ENCODE measurements at places on chromosomes 6 and 20.

DNA sequence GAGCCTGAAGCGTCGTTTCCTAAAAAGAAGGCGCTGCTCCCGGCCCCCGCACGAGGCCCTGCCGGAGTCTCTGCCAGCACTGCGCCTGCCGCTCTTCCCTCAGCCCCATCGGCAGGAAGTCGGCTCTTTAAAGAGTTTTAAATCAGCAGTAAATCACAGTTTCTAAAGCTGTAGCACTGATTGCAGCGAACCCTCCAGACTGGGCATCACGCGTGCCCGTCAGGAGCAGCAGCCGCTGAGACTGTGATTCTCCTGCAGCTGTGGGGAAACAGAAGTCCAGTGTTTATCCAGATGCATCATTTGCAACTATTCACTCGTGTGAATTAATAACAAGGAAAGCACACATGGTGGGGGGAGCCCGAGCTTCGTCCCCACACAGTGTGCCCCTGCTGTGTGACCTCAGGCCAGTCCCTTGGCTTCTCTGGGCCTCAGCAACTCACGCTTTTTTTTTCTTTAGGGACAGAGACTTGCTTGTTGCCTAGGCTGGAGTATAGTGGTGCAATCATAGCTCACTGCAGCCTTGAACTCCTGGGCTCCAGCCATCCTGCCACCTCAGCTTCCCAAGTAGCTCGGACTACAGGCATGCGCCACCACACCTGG lies 28.3 kb downstream of the DLL1 start:
- peak; percentile 18 for DNase-seq

- no peak for DNase-seq
These were observed 175.5 kb upstream of the FOXQ1 start for GRCh38 chr6:1136415-1136774.

GRCh38 chr6:122400121-122400450 lies 634 bp downstream of the HSF2 start:
- no peak for DNase-seq

- DNase-seq, result peak; percentile 66
These were observed 25.3 kb upstream of the TOP1 start for GRCh38 chr20:41003143-41003935.

GRCh38 chr6:28490205-28490890 lies 25.2 kb downstream of the GPX6 start:
- DNase-seq, result no peak

- no peak for DNase-seq
These were observed 84.5 kb upstream of the PRND start for GRCh38 chr20:4637081-4637797.

DNA sequence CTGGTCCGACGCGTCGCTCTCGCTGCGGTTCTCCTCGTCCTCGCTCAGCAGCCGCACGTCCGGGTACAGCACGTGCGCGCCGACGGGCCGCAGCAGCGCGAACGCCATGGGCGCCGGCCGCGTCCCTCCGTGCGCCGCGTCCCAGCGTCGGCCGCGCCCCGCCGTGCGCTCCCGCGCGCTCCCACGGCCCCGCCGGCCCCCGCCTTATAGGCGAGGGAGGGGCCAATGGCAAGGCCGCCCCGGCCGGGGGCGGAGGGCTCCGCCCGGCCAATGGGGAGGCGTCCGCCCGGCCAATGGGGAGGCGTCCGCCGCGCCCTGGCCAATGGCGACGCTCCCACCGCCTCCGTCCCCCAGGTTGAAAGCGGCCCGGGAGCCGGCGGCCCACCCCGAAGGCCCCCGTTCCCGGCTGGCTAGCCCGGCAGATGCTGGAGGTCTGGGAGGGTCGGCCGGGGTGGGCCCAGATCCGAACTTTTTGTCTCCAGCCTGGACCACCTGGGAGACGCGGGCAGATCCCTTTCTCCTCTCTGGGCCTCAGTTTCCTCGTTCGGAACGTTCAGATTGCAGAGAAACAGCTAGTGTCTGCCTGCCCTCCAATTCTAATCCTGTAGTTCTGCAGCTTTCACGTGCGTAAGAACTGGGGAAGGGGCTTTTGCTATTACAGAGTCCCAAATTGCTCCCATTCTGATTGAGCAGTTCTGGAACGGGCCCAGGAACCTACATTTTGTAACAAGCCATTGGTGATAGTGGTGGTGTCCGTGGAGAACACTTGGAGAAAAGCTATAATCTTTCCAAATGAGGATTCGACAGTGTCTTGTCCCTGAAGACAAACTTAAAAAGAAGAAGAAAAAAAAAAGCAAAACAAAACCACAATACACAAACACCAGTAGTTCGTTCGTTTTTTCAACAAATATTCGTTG lies at the start of gene TCF15:
Gene TCF15, minus strand, starts transcription at position 180 of the 917 bp plus-strand sequence. Its CDS starts 72 bp downstream, at position 108.
- peak; percentile 66 for DNase-seq

- DNase-seq, result no peak
These were observed 30.4 kb upstream of the TSHZ2 start for GRCh38 chr20:52941808-52942207.

DNA sequence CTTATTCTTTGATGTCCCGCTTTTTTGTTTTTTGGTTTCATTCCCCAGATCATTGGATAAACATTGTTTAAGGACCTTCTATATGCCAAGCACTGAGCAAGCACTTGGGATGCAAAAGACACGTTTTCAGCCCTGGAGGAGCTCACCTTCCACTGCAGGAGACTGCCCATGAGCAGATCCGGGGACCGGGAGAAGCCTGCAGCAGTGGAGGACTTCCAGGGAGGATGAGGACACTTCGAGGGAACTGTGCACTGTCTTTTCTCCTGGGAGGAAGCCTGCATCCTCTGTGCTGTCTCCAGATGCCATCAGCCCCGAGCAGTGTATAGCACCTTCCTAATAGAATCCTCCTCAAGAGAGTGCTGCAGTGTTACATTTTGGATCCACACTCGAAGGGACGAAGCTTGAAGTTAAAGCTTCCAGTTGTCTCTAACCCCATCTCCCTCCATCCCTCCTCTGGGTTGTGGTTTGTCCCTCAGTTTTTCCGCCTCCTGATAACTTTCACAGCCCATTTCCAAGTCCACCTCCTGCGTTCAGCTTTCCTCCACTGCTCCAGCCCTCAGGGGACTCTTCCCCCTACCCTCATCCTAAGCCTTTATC lies 5.8 kb upstream of the KCNG1 start:
- DNase-seq, result no peak

DNA sequence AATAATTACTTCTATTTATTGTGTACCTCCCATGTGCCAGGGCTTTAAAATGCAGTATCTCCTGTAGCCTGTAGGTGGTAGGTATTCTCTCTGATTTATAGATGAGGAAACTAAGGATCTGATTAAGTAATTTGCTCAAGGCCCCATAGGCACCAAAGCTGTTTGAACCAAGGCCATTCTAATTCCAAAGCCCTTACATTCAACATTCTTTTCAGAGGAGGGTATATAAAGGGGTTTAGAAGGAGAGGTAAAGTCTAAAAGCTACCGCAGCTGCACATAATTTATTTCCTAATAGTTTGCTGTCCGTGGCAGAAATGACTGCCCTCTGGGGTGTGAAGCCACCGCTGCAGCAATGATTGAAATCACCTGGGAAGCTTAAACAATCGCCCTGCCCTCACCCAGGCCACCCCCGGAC lies 95.0 kb upstream of the FAM8A1 start:
- no peak for DNase-seq

- no peak for DNase-seq
These were observed 62.0 kb upstream of the BMP5 start for GRCh38 chr6:55937261-55937947.

GRCh38 chr20:53751620-53752318 lies 158.1 kb upstream of the ZNF217 start:
- no peak for DNase-seq

DNA sequence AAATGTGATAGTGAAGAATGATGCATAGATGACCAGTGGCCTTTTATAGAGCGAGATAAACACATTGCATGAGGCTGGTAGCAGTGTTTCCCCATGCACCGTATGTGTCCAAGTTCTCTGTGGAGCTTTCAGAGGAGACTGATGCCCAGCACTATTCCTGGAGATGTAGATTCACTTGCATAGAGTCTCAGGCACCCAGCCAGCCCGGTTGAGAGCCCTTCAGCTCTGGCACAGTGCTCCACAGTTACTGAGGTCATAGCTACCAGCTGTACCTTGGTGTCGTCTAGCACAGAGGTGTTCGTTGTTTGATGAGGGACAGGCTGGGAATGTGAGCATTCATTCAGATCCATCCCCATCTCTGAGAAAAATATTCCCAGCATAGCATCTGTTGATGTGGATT lies 328.9 kb downstream of the FARS2 start:
- DNase-seq, result no peak

DNA sequence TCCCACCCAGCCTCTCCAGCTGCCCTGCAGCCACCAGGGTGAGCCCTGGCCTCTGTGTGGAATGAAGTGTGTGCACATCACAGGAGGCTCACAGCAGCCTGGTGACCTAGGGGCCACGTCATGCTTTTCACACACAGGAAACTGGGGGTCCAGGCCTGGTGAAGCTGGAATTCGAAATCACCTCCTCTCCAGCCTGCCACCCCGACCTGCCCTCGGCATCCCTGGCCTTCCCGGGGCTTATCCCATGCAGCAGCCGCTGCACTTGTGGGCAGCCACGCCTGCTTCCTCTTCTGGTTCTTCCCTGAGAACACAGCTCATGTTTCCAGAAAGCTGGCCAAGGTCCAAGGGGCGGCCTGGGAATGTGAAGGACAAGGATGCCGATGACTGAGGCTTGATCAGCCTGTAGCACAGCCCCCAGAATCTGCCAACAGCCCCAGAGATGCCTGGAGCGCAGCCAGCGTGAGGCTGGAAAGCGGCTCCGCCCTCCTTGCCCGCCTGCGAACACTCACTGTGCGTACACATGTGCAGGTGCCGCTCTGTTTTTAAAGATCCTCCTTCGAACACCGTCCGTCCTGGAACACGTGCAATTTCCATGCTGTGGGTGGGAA lies 4.2 kb upstream of the NTSR1 start:
- DNase-seq, result no peak

DNA sequence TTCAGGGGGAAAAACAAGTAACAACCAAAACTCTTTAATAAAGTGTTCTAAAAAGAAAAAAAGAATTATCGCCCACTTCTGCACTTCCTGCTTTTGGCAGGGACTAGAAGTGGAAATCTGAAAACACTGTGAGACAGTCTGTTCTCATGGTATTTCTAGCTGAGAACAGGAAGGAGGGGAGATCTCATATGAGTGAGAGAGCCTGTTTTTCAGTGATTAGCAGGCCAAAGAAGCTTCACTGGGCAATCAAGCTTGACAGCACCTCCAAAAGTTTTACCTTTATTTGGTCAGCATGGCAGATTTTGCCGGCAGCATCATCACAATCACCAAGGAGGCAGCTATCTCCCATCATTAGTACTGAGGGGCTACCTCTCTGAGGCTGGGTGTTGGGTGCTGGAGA lies 79.5 kb upstream of the ATXN1 start:
- no peak for DNase-seq

- DNase-seq, result no peak
These were observed 312.3 kb downstream of the TAF4 start for GRCh38 chr20:61753316-61753942.

DNA sequence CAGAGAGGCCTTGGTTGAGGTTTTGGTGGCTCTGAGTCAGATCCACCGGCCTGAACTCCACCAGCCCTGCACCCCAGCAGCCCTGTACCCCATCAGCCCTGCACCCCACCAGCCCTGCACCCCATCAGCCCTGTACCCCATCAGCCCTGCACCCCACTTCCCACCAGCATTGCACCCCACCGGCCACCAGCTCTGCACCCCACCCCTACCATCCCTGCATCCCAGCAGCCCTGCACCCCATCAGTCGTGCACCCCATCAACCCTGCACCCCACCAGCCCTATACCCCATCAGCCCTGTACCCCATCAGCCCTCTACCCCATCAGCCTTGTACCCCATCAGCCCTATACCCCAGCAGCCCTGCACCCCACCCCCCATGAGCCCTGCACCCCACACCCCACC lies 14.3 kb upstream of the CHRNA4 start:
- no peak for DNase-seq

- DNase-seq, result no peak
These were observed 47.2 kb downstream of the QKI start for GRCh38 chr6:163461696-163462095.

All from natural killer cell treated with Interleukin-12 subunit alpha and Interleukin-12 subunit beta and Interleukin-15 and Interleukin-18, amount 100 ng/mL, for 72 hours (primary cell).